ENCODE measurements at places on chromosomes 12 and 14. TPM values are rescaled to one million over a fixed set of nuclear protein-coding genes. Genes with fewer than 3 reads are reported as not detected.

TMEM119 gene
- total RNA-seq, result 0.54 TPM

DNA sequence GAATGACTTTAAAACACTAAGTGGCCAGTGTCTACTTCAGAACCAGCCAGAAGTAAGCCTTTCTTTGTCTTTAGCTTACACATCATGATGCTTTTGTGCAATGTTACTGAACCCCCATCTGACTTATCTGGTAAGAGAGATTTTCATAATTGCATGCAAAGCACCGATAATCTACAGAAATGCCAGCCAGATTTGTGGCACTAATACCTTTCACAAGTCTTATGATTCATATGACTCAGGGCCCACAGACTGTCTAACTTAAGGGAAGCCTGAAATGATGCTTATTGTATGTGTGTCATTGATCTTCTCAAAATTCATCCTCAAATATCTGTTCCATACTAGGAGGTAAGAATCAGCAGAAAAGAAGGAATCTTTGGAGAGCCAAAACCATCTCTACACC lies 18.0 kb downstream of the IGF1 start:
- DNase-seq, result no peak

HOXC12 gene
- not detected for total RNA-seq

- no peak for DNase-seq
Observed at GRCh38 chr12:105738051-105738450, 400.7 kb downstream of the NUAK1 start.

HVCN1 gene
- total RNA-seq, result 8.1 TPM

- no peak for DNase-seq
Observed at GRCh38 chr12:46831335-46832129, 5.7 kb upstream of the SLC38A4 start.

GRCh38 chr14:91606851-91607250 lies 96.7 kb upstream of the PPP4R3A start:
- no peak for DNase-seq

COX6A1 gene
- total RNA-seq, result 510 TPM

DNA sequence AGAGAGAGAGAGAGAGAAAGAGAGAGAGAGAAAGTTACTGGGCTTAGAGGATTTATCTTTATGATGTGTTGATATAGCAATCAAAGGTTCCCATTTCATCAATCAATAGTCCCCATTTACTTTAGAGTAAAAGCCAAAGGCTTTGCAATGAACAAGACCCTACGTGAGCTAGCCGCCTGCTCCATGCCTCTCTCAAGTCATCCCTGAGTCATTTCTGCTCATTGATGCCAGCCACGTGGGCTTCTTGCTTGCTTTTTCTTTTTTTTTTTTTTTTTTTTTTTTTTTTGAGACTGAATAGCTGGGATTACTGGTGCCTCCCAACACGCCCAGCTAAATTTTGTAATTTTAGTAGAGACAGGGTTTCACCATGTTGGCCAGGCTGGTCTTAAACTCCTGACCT lies 70.9 kb downstream of the GPR135 start:
- no peak for DNase-seq

SYNE3 gene
- total RNA-seq, result 15.0 TPM

CCDC38 gene
- not detected for total RNA-seq

DNA sequence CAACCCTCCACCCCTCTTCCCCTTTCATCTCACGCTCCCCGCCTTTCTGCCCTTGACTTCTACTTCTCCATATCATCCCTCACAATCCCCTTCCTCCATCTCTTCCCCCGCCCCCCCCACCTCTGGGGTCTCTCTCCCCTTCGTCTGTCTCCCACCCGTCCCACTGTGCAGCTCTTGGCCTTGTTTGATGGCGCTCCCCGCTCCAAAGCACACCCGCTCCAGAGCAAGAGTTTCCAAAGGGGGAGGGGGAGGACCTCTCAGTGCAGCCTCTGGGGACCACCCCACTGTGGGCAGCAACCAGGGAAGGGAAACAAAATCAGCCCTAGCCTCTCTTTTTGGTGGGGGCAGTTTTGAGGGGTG lies 774 bp downstream of the CHGA start:
- DNase-seq, result no peak

GRCh38 chr14:52315355-52315718 lies 1.2 kb downstream of the PTGER2 start:
- DNase-seq, result no peak

GRCh38 chr12:32773691-32774090 lies 18.0 kb upstream of the YARS2 start:
- no peak for DNase-seq

- DNase-seq, result no peak
Observed at GRCh38 chr12:52035190-52035589, 16.1 kb upstream of the NR4A1 start.

DNA sequence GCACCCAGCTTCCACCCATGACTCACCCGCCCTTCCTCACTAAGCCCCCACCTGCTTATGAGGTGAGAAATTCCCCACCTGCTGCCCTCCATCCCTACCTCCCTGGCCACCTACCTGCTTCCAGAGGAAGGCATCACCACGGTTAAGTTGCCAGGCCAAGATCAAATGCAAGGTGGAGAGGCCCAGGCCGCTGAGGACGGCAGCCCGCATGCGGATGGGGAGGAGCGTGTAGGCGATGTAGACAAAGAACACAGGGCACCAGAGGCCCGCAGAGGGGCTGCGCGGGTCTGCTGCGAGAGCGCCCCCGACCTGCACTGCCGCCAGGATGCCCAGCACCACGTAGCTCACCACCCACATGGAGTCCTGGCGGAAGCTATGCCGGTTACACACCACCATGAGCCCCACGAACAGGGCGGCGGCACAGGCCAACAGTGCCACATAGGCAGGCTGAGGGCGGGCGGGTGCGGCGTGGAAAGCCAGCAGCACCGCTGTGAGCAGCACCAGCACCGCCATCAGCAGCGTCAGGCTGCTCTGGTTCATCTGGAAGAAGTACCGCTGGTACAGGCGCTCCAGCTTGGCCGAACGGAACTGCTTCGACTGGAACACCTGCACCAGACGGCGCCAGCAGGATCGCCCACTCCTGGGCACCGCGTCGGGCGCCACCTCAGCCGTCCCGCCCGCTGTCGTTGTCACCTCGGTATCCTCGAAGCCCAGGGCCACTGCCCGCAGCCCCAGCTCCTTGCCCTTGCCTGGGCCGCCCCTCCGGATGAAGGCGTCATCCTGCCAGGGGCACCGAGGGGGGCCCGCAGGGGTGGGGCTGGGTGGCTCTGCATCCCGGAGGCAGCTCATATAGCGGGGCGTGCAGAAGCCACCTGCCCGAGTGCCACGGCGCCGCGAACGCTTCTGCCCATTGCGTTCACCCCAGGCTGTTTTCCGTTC lies 6.2 kb downstream of the ADCY6 start:
- no peak for DNase-seq

CCDC197 gene
- total RNA-seq, result not detected

OR10G2 gene
- total RNA-seq, result not detected

DNA sequence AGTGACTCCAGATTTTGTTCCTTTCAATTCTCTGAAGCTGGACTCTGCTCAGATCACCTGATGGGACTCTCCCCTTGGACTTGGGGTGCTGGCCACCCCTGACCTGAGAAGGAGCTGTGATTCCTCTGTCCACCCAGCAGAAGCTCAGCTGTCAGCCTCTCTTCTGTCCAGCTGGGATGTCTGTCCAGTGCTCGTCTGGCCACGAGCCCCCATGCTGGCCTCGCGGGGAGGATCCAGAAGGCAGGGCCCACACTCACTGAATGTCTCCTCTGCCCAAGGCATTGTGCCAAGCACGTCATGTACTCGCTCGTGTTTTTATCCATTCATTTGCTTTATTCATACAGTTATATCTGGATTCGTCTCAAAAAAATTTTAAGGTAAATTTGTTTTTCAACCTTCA lies 14.2 kb upstream of the SLC24A4 start:
- DNase-seq, result no peak

GRCh38 chr14:99277530-99277929 lies 5.5 kb upstream of the BCL11B start:
- DNase-seq, result no peak

ZNF740 gene
- 29.7 TPM for total RNA-seq
